ENCODE measurements at places on chromosomes 4 and X.

- peak; percentile 47 for DNase-seq
These were observed 27.0 kb downstream of the MAGEE1 start for GRCh38 chrX:76454456-76454927.

DNA sequence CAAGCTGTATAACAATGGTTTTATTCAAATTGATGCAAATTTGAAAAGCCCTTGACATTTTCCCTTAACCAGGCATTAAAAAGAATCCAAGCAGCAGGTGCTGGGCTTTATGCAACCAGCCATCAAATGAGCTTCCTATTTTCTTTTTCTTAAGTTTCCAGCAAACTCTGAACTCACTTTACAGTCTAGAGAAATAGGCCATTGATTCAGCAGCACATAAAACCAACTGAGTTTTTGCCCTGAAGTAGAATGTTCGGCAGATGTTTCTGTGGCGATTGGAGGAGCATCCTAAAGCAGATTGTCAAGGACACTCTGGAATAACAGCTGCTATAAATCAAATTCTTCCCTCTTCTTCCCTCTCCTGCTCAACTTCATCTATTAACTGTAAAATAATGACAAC, 582.8 kb upstream of the CPEB2 start:
- no peak for DNase-seq

DNA sequence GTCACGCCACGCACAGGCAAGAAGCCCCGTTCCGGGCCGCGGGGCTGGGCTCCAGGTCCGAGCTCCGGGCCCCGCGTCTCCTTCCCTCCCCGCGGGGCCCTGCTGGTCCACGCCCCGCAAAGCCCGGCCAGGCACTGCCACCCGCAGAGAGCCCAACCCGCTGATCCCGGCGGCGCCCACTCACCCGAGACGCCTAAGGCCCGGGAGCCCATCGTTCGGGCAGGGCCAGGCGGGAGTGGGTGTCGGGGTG, 870 bp downstream of the PDZD4 start:
- DNase-seq = no peak

DNA sequence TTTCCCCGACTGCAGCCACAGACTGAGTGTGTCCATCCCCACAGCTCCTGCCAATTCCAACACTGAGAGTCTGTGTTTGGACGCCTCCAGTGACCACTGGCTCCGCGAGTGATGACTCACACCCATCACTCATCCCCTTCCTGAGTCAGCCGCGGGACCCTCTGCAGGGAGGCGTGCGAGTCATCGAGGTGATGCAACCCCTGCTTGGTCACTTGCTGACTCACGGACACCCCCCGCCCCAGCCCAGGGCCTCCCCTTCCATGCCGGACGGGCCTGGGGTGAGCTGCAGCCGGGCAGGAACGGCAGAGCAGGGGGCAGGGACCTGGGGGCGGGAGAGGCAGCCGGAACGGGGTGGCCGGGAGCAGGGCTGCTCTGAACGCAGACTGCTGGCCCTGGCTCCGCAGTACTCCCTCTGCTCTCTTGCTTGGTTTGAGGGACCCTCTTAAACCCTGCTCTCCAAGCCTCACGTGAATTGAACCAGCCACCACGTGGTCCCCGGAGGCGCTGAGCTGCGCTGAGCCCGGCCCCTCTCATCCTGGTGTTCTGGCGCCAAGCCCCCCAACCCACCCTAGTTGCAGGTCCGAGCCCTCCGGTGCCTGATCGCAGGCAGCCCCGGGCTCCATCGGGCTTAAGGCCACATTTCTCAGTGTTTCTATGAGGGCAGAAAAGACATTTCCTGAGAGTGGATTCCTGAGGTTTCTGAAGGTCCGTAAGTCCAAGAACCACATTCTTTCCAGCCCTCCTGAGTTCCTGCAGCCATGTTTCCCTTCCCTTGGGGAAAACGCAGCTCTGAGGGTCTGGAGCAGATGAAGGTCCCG, 32.4 kb downstream of the FGFRL1 start:
- DNase-seq = peak; percentile 96

DNA sequence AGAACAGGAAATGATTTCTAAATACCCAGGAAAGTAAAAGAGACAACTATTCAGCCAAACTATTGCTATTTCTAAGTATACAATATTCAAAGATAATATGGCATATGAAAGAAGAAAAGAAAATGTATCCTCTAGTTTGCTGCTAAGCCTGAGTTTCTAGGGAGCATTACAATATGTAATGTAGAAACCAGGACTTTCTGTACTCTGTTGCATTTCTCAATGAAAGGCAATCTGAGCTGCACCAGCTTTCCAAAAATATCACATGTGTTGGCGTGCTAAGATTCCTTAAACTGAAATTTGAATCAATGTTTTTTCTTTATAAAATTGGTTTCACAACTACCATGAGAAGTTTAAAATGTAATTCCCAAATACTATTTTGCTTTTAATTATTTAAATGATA, 129.6 kb downstream of the ANK2 start:
- DNase-seq = no peak

DNA sequence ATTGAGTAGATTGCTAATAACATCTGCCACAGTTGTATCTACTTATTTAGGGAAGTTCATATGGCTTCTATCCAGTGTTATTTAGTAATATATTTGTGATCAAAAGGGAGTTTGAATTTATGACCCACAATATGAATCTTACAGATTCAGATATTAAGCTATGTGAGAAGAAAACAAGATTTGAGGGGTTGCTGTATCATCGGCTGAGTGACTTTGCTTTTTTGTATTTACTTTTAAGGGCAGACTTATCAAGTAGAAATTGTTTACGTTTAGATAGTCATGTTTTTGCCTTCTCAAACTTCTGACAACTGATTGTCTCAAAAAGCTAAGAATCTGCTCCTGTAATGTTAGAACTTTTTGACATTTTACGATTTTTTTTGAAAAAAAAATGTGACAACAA, 17.2 kb upstream of the DCK start:
- DNase-seq = no peak

GRCh38 chrX:42420426-42420825, 357.5 kb downstream of the PPP1R2C start:
- DNase-seq = no peak

DNA sequence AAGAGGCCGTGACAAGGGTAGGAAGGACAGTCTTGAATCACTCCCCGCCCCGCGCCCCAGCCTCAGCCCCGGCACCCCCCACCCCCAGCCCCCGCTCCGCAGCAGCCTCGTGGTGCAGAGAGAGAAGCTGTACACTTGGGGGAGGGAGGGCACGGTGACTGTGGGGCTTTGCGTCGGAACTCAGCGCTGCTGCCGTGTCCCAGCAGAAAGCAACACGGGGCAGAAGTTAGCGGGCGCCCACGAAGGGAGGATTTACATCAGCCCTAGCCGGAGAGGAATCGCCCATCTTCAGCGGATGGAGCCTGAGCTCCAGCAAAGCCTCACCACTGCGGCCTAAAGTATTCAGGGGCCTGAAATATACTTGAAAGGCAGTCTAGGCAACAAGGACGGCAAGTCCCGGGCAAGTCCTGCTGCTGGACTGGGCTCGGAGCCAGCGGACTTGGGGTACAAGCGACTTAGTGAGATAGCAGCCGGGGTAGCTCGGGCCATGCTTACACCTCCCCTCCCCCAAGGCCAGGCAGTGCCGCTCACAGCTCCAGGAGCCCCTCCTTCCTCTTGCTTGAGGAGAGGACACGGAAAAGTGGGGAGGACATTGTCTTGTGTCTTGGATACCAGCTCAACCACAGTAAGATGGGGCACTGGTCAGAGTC, 18.5 kb upstream of the OPN1LW start:
- DNase-seq = no peak

DNA sequence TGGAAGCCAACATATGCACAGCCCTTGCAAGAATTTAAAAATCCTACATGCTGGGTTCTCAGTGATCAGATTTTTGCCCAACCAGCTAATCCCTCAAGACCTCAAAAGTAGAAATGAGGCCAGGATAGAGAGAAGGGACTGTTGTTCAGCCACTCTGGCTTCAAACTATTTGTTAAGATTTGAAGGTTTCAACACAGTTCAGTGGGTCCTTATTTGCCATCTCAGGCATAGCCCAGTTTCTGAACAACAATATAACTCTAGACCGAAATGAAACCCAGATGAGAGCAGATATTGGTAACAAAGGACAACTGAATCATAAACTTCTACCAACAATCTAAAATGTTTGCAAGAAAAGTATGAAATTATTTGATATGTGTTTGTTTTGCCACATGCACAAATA, 237.3 kb downstream of the NR3C2 start:
- DNase-seq = no peak

GRCh38 chr4:75338352-75338880, 175.8 kb downstream of the RCHY1 start:
- DNase-seq = no peak

DNA sequence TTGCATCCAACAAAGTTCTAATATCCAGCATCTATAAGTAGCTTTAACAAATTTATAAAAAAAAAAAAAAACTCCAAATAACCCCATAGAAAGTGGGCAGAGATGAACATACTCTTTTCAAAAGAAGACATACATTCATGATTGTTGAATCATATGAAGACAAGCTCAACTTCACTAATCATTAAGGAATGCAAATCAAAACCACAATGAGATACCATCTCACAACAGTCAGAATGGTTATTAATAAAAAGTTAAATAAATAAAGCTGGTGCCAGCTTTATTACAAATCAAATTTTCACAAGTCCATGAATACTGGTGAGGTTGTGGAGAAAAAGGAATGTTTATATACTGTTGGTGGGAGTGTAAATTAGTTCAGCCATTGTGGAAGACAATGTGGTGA, 592.0 kb downstream of the IQCM start:
- no peak for DNase-seq

GRCh38 chrX:10414862-10415261, 205.5 kb downstream of the MID1 start:
- no peak for DNase-seq

GRCh38 chr4:24488399-24489164, 95.8 kb downstream of the DHX15 start:
- peak; percentile 88 for DNase-seq

DNA sequence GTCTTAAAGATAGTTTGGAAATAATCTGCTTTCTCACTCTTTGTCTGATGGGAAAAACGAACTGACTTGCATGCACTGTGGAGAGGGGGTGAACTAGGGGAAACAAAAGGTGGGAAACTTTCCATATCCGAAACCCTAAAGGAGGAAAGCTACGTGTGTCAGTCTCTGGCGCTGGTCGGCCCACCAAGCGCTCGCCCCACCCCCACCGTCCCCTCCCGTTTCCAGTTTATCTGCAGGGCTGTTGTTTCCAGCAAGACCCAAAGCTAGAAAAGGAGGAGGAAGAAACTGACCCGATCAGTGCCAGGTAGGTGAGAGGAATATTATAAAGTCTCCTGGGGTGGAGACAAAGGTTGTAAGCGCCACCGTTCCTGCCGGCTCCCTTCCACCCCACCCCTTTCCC, 552 bp downstream of the TCEAL9 start:
- no peak for DNase-seq

DNA sequence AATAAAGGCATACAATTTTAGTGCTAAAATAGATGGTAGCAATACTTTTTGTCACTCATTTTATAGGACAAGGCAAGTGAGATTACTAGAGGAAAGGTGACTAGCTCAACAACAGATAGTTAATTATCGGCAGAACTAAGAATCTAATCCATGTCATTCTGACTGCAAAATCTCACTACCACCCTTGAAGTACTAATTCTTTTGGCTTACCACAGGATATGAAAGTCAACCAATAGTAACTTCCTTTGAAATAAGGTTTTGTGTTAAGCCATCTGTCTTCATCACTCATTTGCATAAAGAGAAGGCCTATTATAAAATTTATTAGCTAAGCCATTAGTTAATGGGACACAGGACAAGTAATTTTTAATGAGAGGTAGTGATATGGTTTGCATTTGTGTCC, 25.3 kb upstream of the ZMAT1 start:
- no peak for DNase-seq

GRCh38 chrX:17412692-17413091, 37.7 kb downstream of the NHS start:
- peak; percentile 44 for DNase-seq

DNA sequence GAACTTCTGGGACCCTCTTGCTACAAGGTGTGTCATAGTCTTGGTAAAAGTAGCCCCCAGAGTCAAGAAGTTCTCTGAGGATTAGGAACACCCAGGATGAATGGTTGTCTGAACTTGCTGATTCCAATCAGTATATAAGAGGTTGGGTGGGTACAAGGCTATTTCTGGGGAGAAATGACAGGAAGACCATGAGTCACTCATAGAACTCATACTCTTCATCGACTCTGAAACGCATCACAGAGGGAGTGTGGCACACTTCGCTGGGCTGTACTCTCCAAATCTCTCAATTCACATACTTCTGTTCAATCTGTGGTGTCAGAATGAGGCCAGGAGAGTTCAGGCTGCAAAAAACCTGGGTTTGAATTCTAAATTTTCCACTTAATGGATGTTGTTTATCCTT, 193.2 kb upstream of the LEF1 start:
- no peak for DNase-seq

DNA sequence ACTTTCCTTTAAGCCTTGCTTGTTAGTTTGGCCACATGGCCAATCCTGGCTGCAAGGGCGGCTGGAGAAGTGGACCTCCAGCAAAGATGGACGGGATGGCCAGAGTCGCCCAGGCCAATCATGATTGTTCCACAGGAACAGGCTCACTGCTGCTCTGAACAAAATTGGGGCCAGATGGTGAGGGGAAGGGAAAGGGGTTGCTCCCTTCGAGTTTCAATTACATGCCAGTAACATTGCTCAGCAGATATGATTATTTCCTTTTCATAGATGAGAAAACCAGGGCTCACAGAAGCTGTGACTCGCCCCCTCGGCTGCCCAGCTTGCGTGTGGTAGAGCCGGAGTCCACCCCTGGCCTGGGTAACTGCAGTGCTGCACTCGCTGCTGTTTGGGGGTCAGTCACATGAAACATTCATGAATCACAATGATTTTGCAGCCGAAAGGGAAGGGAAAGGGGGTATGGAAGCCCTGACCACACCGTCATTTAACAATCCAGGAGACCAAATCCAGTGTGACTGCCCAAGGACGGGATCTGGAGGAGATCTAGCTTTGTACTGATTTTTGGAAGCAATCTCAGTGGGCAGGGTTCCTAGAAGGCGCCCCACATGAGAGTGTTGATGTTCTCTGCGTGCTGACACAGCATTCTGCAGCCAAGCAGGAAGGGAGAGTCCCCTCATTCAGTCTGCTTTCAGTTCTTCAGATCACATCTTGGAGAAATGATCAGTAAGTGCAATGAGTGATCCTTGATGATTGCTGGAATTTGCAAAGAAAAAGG, 77.3 kb upstream of the MSX1 start:
- DNase-seq = peak; percentile 76

GRCh38 chrX:78048052-78048451, 56.0 kb upstream of the PGK1 start:
- DNase-seq = no peak

GRCh38 chrX:15985937-15986336, 131.3 kb upstream of the AP1S2 start:
- no peak for DNase-seq

DNA sequence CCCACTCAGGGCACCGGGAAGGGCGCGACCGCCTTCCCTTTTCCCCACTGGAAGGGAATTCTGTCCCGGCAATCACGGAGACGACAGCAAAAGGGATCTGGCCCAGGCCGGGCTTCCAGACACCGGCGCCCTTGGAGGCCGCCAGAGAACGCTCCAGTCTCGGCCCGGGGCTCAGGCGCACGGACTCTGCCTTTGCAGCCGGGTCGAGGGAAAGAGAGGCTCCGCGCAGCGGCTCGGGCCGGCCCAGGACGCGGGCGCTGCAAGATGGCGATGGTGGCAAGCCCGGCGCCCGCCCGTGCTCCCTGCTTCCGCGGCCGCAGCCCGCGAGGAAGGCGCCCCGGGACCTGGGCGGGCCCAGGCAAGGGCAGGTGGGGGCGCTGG, 1.1 kb downstream of the CTBP1 start:
- no peak for DNase-seq

Measured in AG08395 (cell line).